ENCODE measurements at places on chromosomes 1 and 21.

DNA sequence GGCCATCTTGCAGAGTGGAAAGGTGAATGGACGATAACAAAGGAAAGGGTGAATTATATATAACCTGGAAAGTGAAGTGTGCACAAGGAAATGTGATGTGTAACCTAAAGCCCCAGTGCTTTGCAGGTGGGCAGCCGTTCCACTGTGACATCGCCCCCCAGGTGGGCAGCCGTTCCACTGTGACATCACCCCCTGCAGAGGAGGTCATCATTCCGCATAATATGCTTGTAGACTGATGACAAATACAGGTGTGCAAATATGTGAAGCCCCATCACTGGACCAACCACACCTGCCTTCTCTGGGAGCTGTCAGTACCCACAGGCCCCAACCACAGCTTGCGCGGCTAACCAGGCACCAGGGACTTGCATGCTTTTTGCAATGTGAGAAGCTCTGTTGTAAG lies 4.7 kb upstream of the ZNF496 start:
- DNase-seq, result no peak

DNA sequence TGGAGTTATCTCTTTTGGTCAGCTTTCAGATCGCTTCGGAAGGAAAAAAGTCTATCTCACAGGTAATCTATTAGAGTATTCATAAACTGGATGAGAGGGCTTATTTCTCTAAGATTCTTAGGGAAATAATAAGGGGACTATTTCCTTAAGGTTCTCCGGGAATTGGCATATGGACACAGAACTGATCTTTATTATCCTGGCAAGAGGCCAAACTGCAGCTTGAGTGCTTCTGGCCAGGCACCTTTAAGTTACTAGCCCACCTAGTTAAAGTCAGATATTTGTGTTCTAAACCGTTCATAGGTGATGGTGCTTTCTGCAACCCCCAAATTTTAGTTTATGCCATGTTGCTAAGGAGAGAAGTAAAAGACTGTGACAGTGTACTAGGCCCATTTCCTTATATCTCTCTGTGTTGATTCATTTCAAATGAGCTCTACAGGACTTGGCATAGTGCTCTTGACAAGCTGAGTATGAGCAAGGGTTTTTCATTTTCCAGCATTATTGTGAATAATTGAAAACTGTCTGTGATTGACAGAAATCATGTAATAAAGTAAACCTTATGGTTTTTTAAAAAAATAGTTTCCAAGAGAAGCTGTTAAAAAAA lies 43.4 kb downstream of the SLC22A15 start:
- no peak for DNase-seq

DNA sequence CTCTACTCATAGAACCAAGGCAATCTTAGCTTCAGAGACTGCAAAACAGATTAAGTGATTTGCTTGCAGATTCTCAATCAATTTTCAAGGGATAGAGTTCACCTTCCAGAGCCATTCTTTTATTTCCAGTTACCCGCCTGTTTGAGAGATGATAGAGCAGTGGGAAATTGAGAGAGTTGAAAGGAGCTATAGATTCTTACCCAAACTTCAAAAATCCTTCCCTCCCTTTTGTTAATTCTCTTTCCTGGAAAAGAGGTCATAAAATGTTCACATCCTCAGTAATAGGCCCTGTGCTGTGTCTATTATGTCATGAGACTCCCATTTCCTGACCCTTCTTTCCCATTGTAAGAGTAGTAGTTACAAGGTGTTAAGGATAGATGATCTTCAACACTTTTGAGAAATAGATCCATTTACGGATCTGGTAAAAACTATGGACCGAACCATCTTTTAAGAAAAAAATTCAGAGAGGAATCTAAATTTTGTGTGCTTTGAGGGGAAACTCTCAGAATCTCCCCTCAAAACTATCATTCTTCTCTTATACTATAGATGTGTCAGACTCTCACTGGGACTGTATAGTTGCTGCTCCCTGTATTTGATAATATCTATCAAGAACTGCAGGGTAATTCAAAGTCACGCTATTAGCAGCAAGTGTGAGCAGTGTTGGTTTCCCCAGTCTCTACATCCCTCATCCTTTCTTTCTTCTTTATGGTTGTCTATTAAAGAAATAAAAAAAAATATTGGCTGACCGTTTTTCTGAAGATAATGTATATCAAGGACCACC lies 8.0 kb downstream of the RGS4 start:
- no peak for DNase-seq

DNA sequence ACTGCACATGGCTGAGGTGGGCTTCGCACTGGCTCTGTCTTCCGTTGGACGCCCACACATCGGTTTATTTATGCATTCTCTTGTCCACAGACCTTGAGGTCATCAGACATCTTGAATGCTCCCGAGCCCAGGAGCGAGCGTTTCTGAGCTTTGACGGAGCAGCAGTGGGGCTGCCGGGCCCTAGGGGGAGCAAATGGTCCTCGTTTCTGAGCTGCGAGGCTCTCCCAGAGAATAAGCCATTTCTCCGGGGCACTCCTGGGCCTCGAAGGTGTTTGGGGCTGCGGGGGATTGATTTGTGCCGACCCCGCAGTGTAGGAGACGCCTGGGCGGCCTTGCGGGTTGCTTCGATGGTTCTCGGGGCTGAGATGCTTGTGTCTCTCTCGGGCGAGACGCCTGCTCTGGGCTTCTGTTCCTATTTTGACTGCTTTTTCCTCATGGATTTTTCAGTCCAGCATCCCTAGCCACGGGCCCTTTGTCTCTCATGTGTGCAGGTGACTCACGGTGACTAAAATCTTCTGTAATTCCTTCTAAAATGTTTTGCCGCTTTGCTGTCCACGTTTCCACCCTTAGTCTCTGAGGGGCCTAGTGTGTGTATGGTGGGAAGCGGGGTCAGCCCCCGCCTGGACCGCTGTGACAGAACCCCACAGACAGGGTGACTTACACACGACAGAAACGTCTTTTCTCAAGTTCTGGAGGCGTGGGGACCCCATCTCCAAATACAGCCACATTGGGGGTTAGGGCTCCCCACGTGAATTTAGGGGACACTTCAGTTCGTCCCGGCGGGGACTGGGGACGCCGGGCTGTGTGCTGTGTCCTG lies 62.1 kb downstream of the FAAP20 start:
- no peak for DNase-seq

Measured in Peyer's patch (tissue), 4 donors.